ENCODE measurements at places on chromosomes 5 and 9.
A peak's percentile ranks its signal among the peaks of the same experiment; 100 is the strongest.

DNA sequence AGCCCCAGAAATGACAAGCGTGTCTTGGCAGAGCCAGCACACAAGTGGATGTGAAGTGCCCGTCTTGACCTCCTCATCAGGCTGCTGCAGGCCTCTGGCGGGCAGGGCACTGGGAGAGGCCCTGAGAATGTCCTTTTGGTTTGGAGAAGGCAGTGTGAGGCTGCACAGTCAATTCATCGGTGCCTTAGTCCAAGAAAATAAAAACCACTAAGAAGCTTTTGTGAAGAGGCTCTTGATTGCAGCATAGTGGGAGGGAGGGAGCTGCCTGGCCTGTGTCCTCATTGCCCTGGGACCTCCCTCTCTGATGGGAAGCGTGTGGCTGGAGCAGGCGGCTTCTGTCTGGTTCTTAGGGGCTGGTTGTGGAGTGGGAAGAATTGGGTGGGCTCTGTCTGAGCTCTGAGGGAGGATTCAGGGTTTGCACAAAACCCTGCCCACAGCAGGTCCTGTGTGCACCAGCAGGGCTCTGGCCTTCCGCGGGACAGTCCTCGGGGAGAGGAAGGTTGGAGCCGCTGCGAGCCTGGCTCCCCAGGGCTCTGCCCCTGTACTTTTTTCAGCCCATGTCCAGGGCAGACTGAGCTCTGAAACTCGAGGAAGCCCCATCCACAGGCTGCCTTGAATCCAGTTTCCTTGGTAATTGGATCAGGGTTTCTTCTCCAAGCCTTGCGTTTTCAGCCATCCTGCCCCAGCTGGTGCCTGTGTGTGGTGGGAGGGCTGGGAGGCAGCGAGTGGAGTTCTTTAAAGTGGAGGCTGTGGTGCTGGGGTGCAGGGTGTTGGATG, 1.1 kb downstream of the HRCT1 start:
- DNase-seq = peak; percentile 51

DNA sequence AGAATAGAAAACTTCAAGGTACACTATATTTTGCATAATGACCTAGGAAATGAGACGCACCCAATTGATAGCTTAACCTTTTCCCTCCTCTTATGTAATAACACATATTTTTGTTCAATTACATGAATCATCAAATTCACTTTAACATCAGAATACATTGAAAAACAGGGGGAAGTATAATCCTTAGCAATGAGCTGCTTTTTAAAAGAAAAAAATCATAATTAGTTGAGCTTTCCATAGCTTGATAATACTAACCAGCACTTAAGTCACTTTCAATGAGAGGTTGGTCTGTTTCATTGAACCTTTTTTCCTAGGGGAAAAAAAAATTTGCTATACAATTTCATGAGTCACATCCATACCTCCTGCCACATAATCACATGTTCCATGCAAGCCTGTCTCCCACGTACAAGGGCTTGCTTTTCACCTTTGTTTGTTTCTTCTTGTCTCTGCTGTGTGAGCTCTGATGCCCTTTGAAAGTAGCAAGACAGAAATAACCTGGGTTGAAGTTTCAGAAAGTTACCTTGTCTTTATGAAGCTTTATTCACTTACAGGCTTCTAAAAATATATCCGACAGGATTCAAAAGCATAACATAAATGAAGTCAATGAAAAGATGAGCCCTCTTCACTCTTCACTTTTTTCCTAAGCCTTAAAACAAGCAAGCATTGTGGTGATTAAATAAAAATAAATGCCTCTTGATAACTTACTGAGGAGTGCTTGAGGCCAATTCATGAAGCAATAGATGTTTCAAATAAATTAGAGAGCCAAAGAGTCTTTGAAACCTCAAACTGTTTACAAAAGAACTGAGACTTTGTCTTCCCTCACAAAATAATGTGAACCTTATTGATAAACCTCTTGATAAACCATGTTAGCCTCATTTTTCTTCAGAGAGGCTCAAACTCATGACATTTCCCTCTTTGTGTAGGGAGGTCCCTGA, 108.5 kb downstream of the FEM1C start:
- DNase-seq = no peak

DNA sequence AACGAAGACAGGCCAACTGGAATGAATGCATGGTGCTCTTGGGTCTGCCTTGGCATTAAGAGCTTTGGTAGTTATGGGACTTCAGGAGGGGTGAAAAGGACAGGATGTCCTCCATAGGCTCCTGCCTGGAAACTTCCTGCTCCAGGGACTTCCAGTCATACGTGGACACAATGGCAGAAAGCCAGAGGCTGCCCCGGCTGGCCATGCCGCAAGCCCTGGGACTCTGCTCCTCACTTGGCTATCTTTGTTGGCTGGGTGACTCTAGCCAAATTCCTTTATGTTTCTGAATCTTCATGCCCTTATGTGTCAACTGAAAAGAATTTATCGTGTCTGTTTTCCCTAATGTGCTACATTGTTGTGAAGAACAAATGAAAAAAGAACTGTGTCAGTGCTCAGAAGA, 136.9 kb downstream of the SIL1 start:
- DNase-seq = no peak

DNA sequence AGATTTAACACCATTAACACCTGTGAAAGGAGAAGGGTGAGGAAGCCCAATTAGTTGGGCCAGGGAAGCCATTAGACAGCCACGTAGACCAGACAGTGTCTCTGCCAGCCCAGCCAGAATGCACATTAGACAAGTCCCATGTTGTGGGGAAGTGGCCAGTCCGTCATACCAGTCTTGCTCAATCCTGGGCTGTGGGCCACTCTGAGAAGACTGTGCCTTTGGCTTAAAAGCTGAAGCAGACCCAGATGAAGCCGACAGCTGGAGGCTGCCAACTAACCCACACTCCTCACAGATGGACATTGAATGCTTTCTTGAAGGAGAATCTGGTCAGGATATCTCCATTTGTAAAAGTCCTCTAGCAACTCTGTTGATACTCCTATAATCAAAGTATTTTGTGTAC, 128.5 kb downstream of the CHSY3 start:
- no peak for DNase-seq

- DNase-seq = no peak
Measured at GRCh38 chr5:136043968-136044610, 15.3 kb downstream of the TGFBI start.

GRCh38 chr5:36363744-36364143, 62.0 kb upstream of the RANBP3L start:
- no peak for DNase-seq

- DNase-seq = peak; percentile 64
Measured at GRCh38 chr5:10760096-10760920, 726 bp downstream of the DAP start.

GRCh38 chr5:174281855-174282254, 236.3 kb downstream of the NSG2 start:
- no peak for DNase-seq

DNA sequence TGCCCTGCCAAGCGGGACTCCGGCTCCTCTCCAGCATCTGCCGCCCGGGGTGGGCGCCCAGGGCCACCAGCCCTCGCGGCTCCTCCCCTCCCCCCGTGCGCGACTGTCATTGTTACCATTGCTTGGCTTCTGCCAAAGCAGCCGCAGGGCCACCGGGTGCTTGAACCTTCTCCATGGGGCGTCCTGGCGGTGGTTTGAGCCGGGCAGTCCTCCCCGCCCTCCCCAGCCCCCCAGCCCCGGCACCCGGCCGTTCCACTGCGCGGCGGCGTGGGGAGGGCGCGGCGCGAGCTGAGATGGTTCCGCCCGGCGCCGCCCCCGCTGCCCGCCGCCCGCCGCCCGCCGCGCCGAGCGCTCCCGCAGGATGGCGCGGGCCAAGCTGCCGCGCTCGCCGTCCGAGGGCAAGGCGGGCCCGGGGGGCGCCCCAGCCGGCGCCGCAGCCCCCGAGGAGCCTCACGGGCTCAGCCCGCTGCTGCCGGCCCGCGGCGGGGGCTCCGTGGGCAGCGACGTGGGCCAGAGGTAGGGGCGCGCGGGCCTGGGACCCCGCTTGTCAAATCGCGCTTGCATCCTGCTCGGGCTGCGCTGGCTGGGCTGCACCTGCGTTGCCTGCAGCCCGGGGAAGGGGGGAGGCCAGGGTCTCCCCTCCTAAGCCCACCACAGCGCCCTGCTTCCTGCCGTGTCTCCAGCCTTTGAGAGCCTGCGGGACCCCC, 34.4 kb downstream of the KCNT1 start:
- DNase-seq = no peak

- DNase-seq = no peak
Measured at GRCh38 chr5:10485897-10486296, 44.2 kb downstream of the ROPN1L start.

DNA sequence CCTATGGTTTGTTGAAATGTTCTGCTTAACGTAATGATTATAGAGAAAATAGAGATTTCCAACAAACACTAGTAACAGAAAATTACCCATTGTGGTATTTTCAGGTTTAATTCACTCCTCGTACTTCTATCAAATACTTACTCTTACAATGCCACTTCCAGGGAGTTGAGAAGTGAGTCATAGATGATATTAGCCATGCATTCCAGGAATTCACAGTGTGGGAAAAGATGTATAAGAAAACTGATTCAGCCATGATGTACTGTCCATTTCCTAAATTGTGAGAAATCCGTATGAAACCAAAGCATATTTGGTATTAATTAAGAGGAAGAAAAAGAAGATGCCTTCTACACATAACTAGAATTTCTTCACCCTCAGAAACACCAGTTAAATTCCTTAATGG, 1854.6 kb upstream of the WWC1 start:
- DNase-seq = no peak

GRCh38 chr5:113524927-113525326, 11.4 kb downstream of the YTHDC2 start:
- DNase-seq = no peak

GRCh38 chr5:111859533-111860270, 102.7 kb upstream of the NREP start:
- peak; percentile 69 for DNase-seq

GRCh38 chr9:22131817-22132216, 122.7 kb upstream of the CDKN2B start:
- DNase-seq = no peak

DNA sequence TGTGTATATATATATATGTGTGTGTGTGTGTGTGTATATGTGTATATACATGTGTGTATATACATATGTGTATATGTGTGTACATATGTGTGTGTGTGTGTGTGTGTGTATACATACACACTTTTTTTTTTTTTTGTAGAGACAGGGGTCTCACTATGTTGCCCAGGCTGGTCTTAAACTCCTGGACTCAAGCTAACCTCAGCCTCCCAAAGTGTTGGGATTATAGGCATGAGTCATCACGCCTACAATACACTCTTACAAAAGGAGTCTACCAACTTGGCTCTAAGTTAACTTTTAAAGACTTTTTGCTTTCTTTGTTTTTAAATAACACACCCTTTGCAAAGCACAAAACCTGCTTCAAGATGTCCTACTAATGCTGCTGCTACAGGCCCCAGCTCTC, 2.1 kb downstream of the C9orf78 start:
- DNase-seq = no peak

- DNase-seq = no peak
Measured at GRCh38 chr5:82334085-82334692, 56.0 kb upstream of the RPS23 start.

- DNase-seq = peak; percentile 66
Measured at GRCh38 chr5:177455036-177455660, 8.5 kb downstream of the PRR7 start.

GRCh38 chr5:114176356-114176755, 185.5 kb upstream of the KCNN2 start:
- DNase-seq = no peak

DNA sequence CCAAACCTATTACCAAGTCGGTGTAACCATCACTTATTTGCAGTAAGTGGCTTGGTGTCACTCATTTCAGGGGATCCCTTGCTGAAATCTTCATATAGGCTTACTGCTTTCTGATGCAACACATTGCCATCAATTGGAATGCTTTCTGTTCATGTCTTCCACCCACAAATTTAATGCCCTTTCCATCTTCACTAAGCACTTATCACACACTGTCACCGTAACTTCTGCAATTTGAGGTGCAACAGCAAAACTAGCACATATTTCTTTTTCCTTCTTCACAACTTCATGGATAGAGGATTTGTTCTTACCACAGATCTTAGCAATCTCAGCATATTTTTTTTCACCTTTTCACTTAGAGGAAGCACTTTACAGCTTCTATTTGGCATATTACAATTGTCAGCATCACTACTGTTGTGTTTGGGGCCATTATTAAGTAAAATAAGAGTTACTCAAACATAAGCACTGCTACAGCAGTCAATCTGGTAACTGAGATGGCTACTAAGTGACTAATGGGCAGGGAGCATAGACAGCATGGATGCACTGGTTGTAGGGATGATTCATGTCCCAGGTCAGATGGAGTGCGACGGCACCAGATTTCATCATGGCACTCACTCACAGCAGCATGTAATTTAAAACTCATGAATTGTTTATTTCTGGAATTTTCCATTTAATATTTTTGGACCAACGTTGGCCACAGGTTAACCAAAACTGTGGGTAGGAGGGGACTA, 70.1 kb downstream of the PIP5K1B start:
- no peak for DNase-seq

- no peak for DNase-seq
Measured at GRCh38 chr9:78811622-78812276, 514.8 kb downstream of the PSAT1 start.

DNA sequence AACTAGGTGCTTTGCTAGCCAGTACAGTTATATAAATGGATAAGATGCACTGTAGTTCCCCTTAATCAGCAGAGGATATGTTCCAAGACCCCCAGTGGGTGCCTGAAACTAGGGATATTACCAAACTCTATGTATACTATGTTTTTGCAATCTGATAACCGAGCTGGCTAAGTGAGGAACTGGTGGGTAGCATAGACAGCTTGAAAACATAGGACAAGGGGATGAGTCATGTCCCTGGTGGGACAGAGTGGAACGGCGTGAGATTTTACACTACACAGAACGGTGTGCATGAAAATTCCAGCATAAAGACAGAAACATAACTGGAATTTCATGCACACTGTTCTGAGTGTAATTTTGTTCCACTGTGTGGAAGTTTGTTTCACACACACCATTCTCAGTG, 86.9 kb downstream of the BASP1 start:
- DNase-seq = no peak

DNA sequence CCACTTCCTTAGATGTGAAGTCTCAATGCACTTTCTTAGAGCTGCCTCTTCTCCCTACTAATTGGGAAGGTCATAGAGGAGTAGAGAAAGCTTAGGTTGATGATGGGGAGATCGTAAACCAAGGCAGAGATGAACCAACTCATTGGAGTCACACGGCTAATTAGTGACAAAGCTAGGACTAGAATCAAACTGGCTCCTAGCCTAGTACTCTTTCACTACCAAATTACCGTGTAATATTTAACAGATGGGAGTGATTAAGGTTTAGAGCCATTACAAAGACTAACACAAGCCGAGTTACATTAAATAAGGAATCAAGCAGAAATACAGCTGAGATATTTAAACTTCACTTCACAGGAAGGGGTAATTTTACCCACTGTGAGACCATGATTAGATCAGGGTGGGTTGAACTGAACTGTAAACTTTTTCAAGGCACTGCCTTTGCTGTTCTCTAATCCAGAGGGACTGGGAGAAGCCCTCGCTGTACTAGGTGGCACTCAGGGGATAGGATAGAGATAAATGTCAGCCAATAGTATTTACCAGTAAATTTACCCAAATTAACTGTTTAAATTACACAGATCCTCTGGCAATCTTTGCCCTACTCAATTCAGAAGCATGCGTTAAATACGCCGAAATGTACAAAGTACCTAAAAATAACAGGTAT, 166.4 kb upstream of the PIK3R1 start:
- DNase-seq = no peak
